ENCODE measurements at places on chromosomes 2 and 18.
A peak's percentile ranks its signal among the peaks of the same experiment; 100 is the strongest.

DNA sequence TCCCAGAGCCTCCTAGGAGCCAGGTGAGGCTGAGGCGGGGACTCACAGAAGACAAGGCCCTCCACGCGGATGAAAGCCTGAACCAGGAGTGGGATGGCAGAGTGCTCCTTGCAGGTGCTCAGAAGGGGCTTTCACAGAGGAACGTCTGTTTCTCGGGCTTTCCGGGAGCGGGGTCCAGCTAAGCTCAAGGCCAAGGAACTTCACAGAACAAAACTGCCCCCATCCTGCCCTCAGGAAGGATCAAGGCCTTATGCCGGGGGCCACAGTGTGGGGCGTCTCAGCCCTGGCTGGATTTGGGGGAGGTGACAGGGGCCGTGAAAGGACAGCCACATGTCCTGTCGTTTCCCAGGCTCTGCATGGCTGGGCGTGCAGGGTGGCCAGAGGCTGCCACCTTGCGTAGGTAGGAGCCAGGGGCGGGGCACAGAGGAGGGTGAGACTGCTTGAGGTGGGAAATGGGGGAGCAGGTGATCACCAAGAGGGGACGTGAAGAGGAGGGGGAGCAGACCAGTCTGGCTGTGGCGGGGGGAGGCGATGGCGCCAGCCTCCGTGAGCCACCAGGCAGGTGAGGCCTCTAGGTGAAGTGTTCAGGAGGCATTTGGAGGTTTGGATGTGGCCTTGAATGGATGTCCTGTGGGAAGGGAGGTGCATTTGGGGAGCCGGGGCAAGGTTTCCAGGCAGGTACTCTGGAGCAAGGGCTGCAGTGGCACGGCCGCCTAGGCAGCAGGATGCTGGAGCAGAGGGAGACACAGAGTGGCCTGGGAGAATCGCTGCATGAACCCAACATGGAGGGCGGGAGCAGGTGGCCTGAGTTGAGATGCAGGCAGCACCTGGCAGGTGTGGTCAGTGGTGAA lies 79.1 kb downstream of the TWIST2 start:
- DNase-seq = no peak

DNA sequence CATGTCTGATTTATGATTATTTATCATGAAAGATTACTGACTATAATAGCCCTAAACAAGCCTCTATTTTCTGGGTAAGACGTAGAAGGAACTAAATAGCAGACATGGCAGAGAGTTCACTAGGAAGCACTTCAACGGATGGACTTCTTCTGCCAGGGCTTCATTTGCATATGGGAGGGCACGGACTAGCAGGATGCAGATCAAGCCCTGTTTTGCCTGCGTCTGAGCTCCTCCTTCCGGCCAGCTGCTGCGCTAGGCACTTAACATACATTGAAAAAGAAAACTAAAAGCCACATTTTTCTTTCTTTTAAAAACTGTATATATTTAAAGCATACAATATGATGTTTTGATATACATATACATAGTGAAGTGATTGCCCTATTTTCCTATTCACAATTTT lies 340.0 kb upstream of the MEX3C start:
- peak; percentile 96 for DNase-seq

DNA sequence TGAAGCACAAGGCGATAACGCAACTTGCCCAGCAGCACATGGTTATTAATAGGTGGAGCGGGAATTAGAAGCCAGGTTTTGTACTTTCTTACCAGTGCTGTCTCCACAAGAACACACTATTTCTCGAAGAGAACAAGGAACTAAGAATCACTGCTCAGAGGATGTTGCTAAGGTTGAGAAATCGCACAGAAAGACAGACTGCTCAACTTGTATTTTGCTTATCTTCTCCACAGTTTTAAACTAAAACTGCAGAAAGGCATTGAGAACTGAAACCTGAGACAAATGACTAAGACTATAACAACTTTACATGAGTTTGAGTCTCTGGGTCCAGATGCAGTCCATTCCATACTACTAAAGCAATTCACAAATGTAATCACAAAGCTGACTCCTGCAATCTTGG lies 6.2 kb downstream of the PRKD3 start:
- DNase-seq = no peak

DNA sequence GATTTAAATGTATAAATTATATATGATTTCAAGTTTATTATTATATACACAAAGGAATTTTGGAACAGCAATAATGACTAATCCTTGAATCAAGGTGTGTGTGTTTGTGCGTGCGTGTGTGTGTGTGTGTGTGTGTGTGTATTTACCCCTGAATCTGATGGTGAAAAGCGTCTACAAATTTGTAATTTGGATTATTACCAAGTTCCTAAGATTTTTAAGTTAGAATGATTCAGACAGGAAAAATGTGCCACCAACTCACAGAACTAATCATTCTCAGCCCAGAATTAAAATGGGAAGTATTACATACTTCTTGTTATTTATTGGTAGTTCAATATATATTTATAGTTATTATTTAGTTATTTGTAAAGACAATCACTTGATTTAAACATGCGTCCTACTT lies 12.3 kb downstream of the CALCRL start:
- DNase-seq = no peak

DNA sequence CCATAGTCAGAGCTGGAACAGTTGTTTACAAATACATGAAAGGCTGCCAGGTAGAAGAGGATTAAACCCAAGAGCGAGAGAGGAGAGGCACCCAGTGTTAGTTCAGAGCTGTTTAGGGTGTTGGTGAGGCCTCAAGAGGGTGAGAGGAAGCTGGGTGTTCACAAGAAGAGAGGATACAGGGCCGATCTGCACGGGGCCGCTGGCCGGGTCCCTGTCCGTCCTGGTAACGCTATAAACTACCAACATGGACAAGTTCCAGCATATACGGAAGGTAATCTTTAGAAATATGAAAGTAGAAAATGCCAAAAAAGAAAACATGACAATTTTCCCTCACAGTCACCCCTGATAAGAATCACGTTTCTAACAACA lies 109.7 kb downstream of the TMEM18 start:
- no peak for DNase-seq

DNA sequence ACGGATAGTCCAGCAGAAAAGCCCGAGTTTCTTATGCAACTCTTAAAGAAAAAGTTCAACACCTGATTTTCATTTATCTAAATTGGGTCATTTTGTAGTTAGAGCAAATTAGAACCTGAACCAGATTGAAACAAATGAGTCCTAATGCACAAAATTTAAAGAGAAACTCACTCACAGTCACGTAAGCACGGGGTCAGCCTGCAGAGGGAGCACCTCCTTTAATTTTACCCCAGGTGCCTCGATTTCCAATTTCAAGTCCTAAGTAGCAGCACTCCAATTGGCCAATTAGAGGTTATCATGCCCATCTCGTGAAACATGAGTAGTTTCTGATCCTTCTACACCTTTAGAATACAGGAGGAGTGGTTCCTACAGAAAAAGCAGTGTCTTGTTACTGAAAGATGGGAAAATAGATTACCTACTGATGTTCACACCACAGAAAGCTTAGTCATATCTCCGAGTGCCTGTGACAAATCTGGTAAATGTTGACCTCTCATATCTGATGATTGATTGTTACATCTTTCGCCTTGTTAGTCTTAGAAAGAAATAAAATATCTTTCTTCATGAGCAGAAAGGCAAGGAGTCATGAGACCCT lies 1929.8 kb upstream of the LRRTM1 start:
- peak; percentile 32 for DNase-seq

- DNase-seq = no peak
Measured at GRCh38 chr2:235199128-235199527, 247.3 kb downstream of the SH3BP4 start.

- DNase-seq = no peak
Measured at GRCh38 chr2:4995466-4995865, 696.7 kb upstream of the SOX11 start.

- DNase-seq = no peak
Measured at GRCh38 chr2:163659224-163659623, 76.6 kb downstream of the FIGN start.

DNA sequence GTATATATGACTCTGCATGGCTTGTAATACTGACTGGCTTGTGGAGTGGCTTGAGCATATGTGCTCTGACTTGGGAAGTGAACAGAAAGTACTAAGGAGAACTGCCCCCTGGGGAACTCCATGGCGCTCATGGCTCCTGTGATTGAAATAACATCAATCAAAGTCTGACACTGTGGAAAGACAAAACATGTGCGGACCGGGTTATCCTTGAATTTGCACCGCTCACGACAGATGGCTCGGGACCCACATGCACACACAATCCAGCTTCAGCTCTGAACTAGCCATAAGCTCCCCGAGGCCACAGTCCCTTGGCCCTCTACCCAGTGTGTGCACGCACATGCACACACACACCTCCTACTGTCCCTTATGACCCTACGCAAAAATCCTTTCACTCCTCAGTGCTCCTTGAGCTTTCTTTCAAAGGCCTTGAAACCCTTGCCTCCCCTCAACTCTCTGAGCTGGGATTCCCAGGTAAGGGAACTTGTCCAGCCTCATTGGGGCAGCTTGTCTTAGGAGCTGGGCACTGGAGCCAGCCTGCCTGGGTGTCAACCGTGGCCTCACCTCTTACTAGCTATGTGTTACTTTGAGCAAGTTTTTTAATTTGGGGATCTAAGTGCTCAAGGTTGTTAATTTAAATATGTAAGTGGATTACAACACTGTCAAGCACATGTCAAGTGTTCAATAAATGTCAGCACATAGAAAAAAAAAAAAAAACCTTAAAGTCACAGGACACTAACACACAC lies 43.6 kb downstream of the MRPS5 start:
- no peak for DNase-seq

- no peak for DNase-seq
Measured at GRCh38 chr2:176145085-176145969, 6.0 kb upstream of the HOXD4 start.

GRCh38 chr2:217313386-217313785 lies 453.5 kb upstream of the TNP1 start:
- no peak for DNase-seq

GRCh38 chr2:238320648-238321281 lies 447 bp downstream of the TRAF3IP1 start:
- peak; percentile 53 for DNase-seq

DNA sequence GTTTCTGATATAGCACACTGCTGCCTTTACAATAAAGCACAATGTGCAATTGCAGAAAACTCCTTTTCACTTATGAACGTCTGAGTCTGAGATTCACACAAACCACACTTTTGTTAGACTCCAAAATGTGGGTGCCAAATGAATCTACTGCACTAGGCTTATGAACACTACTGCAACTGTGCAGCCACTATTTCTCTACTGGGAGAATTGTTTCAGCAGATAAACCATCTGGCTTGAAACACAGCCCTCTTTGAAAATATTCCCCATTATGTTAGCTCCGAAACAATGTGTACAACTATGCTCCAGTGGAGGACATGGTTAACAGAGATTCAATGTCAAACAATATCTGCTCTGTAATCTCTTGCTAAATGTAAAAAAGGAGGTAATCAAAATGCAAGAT lies 188.7 kb upstream of the ZEB2 start:
- DNase-seq = no peak

GRCh38 chr2:74103763-74104162 lies 43.9 kb downstream of the BOLA3 start:
- no peak for DNase-seq

GRCh38 chr2:36858551-36859365 lies 107.6 kb downstream of the STRN start:
- no peak for DNase-seq

DNA sequence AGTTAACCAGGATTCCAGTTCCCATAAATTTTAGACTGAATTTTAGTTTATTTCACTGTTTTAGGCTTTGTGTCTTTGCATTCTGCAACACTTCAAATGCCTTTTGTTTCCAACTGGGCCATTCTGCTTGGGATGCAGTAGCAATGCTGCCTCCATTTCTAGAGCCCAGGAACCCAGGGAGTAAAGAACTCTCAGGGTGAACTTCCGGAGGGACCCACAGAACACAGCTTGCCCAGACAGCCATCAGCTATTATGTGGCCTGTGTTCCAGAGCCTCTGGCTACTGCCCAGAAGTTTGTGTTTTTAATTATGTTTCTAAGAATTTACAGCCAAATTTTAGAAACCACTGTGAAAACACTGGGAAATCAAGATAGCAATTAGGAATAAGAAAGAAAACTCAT lies 145.1 kb downstream of the TMEM163 start:
- DNase-seq = no peak

DNA sequence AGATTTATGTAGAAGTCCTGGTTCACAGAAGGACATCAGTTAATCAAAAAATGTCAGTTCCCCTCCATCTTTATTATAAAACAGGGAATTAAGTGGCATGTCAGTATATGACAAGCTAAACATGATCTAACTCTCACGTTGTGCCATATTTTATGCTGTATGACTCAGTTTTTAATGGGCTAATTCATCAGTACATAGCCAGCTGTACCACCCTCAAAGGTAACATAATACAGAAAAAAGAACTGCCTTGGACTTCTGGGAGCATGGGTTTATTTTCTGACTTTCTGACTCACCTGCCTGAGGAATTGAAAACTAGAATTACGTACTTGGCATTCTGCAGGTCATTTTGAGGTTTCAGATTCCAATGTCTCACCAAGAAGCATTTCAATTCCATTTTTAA lies 135.7 kb downstream of the CMPK2 start:
- no peak for DNase-seq

- DNase-seq = no peak
Measured at GRCh38 chr2:69092857-69093256, 79.9 kb downstream of the ANTXR1 start.

DNA sequence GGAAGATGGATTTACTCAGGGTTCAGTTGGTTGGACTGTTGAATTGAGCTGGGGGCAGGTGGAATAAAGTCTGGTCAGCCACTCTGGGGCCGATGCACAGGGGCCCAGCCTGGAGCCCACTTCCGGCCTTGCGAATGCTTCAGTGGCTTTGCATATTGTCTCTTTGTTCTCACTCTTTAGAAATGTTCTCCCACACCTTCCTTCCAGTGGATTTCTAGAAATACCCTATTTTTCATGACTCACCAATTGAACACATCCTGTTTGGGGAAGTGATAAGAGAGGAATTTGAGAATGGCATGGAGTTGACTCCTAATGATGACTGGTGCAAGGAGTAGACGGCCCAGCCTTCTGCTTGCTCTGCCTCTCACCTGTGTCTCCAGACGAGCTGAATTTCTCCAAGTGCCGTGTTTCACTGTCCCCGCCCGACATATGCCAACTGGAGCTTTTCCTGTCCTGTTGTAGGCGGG lies 28.1 kb downstream of the ASAP2 start:
- peak; percentile 61 for DNase-seq

DNA sequence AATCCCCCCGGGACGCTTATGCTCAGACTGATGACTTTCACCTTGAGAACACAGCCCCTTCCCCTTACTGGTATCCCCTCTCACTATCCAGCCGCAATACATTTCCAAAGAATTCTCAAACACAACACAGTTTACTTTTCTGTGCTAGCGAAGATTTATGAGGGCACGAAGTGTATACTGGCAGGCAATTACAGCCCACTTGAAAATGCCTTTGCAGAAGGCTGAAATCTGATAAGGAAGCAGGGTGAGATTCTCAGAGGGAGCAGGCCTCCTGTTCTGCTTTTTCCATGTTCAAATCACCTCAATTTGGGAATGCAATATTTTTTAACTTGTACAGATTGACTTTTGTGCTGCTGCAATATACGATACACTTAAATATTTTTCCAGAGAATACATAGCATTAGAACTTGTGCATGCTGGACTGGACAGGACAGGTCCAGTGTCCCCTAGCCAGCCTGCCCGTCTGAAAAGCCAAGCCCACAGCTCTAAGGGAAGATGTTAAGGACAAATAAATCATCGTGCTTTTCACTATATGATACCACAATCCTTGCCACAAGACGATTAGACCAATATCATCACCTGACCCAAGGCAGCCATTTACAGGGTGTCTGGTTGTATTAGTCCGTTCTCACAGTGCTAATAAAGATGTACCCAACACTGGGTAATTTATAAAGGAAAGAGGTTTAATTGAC lies 262.1 kb downstream of the EPHA4 start:
- no peak for DNase-seq

All from DMS53 (cell line).